Naive thymus-derived CD8-positive, alpha-beta T cell (primary cell): ENCODE measurements at places on chromosomes 4 and X.

GRCh38 chr4:100174985-100175383 is 15.3 kb downstream of the DDIT4L start:
- H3K4me3 ChIP-seq, result no peak overlapping the region
- H3K36me3 ChIP-seq, result no peaks in the 10 kb centered on the region
- DNase-seq, result no peak
- no peaks in the 10 kb centered on the region for H3K27me3 ChIP-seq
- no peaks in the 10 kb centered on the region for H3K4me1 ChIP-seq

- H3K4me1 ChIP-seq, result no peaks in the 10 kb centered on the region
- no peaks in the 10 kb centered on the region for H3K36me3 ChIP-seq
- no peak overlapping the region for H3K27ac ChIP-seq
- no peak overlapping the region for H3K4me3 ChIP-seq
- no peak for DNase-seq
- no peaks in the 10 kb centered on the region for H3K27me3 ChIP-seq
Measured at GRCh38 chr4:127196655-127197352, 436.0 kb upstream of the INTU start.

- no peaks in the 10 kb centered on the region for H3K4me1 ChIP-seq
- H3K27ac ChIP-seq, result no peak overlapping the region
- H3K4me3 ChIP-seq, result no peak overlapping the region
- H3K27me3 ChIP-seq, result no peaks in the 10 kb centered on the region
Measured at GRCh38 chrX:29862126-29862677, 353.2 kb upstream of the MAGEB2 start.

DNA sequence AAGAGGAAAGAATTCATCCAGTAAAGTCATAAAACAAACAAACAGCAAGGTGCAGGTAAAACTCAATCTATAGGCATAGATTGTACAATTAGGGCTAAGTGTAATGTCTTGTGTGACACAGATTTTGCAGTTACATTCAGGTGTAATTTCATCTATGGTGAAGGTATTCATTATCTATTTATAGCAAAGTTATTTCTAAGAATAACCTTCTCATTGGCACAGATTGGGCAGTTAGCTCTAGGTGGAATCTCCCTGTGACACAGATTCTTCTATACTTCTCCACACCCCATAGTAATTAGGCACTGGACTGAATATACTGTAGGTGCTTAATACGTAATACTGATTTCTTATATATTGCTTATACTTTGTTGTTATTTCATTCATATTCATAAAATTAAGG is 66.8 kb downstream of the COL25A1 start:
- H3K36me3 ChIP-seq, result peaks cover 6% of the 10 kb centered on the region
- H3K4me3 ChIP-seq, result no peak overlapping the region
- peaks cover 3% of the 10 kb centered on the region for H3K27me3 ChIP-seq

DNA sequence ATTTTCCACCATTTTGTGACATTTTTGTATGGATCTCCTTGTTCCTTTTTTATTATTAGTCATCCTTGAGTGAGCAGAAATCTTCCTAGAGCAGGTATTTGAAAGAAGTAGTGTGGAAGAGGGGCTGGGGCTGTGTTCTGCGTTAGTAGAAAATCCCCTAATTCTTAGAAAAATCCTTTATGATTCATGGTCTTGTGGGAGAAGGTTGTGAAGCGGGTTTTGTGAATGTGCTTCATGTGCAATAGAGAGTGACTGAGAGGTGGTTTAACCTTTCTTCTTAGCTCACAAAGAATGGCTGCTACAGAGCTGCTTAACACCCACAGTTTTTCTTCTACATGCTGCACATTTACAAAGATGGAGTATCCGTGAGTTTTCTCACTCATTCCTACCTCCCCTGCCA is 220.5 kb downstream of the IDS start:
- H3K4me3 ChIP-seq, result no peak overlapping the region
- no peak for DNase-seq
- H3K36me3 ChIP-seq, result no peaks in the 10 kb centered on the region
- no peak overlapping the region for H3K27ac ChIP-seq
- no peaks in the 10 kb centered on the region for H3K27me3 ChIP-seq

- H3K4me1 ChIP-seq, result no peaks in the 10 kb centered on the region
- H3K36me3 ChIP-seq, result peaks cover 8% of the 10 kb centered on the region
- no peak overlapping the region for H3K4me3 ChIP-seq
- peak; percentile 18 for DNase-seq
- no peaks in the 10 kb centered on the region for H3K27me3 ChIP-seq
- H3K27ac ChIP-seq, result no peak overlapping the region
Measured at GRCh38 chr4:168183717-168184571, 91.6 kb downstream of the ANXA10 start.

- no peak for DNase-seq
- no peak overlapping the region for H3K27ac ChIP-seq
- H3K36me3 ChIP-seq, result peaks cover 4% of the 10 kb centered on the region
- peak overlapping the region; percentile 45 for H3K4me3 ChIP-seq
- H3K27me3 ChIP-seq, result no peaks in the 10 kb centered on the region
- H3K4me1 ChIP-seq, result peaks cover 22% of the 10 kb centered on the region
Measured at GRCh38 chrX:46577221-46578005, 3.8 kb downstream of the CHST7 start.

- H3K4me1 ChIP-seq, result peaks cover 50% of the 10 kb centered on the region
- H3K4me3 ChIP-seq, result no peak overlapping the region
- H3K27me3 ChIP-seq, result no peaks in the 10 kb centered on the region
- peak overlapping the region; percentile 75 for H3K27ac ChIP-seq
Measured at GRCh38 chr4:9602389-9602914, 158.2 kb downstream of the DEFB131A start.
